C1 segment of cervical spinal cord (tissue), 14 donors: ENCODE measurements at places on chromosomes 3 and 15.

GRCh38 chr3:116051586-116051985, 393.7 kb downstream of the LSAMP start:
- DNase-seq = no peak

DNA sequence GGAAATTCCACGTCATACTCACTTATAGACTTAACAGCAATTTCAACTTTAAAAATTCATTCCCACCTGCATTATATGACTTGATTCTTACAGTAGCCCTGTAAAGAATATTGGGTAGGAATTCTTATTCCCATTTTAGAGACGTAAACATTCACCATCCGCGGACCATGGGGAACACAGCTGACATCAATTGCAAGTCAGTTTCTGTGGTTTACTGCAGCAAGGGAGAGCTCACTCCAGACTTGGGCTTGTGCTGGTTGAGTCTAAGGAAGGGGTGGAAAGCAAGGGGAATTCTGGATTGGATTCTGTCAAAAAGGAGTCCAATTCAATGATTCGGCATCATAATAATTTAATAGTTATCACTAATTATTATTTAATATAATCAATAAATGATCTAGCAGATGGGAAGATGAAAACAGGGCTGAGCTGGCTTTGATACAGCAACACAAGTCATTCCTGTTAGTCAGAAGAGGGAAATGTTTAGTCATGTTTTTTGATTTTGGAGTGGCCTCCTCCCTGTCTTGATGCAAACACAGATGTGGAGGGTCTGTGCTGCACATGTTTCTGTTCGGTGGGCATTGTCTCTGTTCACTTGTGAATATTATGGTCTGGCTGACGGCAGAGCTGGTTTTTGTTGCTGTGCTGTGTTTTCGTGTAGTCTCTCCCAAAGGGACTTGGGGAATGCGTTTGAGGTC, 9.7 kb downstream of the LIPC start:
- DNase-seq = no peak

GRCh38 chr15:89772932-89773583, 3.1 kb upstream of the MESP2 start:
- no peak for DNase-seq

DNA sequence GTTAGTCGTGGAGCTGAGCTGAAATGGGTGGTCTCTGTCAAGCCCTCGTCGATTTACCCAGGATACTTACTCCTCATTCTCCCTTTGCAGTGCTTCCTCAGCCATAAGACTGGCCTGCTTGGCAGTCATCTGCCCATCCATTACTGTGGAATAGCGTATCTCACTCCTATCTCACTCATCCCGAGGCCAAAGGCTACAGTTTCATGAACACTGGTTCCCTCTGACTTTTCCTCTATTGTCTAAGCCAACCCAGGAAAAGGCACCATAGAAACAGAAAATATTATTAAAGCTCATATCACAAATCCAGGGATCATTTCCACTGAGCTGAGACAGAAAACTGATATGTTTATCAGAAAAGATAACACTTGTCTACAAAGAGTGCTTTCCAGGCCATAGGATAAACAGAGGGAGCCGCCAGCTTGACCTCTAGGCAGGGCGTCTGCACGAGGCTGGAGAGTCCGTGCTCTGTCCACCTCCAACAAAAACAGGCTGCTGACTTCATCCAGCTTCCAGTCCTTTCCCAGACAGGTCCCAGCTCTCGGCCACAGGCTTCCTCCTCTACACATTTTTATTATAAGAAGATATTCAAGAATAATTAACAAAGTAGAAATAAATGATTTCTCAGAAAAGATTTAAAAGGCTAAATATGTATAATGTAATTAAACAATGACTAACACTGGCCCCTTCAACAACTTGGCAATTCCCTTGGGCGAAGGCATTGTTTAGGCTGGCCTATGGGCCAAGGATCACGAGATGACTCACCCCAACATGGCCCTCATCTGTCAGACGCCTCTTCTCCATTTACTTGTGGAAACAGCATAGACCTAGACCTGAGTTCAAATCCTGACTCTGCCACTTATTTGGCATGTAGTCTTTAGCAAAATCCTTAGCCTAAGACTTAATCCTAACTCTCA, 27.4 kb upstream of the BOC start:
- no peak for DNase-seq

GRCh38 chr15:92633418-92633817, 22.2 kb downstream of the FAM174B start:
- DNase-seq = no peak

GRCh38 chr3:117248153-117248552, 538.6 kb downstream of the TUSC7 start:
- DNase-seq = no peak

GRCh38 chr3:13708871-13709595, 160.1 kb downstream of the FBLN2 start:
- no peak for DNase-seq

DNA sequence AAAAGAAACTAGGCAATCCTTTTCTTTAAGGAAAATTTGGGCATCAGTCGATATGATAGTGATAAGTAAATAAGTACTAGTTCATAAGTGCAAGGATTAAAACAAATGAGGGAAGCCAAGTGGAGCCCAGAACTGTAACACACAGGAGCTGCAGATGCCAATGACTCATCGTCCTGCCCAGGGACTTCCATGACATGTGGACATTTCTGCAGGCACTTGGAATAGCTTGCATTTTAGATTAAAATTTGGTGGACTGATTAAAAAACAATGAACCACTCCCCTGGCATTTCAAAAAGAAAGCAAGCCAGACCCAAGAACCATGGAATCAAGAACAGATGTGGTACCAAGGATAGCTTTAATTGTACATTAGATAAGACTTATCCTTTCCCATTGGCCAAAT, 2.9 kb downstream of the SAMD7 start:
- no peak for DNase-seq

GRCh38 chr3:38003371-38003816, 12.8 kb downstream of the VILL start:
- DNase-seq = peak; percentile 79

DNA sequence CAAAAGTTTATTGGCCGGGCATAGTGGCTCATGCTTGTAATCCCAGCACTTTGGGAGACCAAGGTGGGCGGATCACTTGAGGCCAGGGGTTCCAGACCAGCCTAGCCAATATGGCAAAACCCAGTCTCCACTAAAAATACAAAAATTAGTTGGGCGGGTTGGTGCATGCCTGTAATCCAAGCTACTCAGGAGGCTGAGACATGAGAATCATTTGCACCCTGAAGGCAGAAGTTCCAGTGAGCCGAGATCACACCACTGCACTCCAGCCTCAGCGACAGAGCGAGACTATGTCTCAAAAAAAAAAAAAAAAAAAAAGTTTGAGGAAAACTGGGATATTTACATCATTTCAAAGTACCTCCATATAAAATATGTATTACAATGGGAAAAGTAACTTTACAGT, 40.4 kb downstream of the ETFA start:
- DNase-seq = no peak

DNA sequence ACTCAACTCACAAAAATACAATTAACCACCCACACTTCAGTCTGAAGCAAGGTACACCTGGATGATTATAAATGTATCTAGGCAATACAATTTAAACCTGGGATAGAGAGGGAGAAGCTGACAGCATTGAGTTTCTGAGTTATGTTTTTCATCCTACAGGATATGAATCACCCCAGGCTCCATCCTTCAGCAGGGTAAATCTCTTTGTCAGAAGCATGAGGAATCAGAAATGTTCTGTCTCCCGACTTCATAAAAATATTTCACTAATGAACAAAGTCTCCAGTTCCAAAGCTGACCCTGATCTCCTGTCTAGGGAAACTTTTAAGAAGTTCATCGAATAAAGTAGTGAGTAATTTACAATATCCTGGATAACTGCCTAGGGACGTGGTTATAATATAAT, 25.5 kb upstream of the FRMD4B start:
- DNase-seq = no peak

GRCh38 chr3:152243301-152243711, 25.4 kb upstream of the MBNL1 start:
- DNase-seq = no peak

DNA sequence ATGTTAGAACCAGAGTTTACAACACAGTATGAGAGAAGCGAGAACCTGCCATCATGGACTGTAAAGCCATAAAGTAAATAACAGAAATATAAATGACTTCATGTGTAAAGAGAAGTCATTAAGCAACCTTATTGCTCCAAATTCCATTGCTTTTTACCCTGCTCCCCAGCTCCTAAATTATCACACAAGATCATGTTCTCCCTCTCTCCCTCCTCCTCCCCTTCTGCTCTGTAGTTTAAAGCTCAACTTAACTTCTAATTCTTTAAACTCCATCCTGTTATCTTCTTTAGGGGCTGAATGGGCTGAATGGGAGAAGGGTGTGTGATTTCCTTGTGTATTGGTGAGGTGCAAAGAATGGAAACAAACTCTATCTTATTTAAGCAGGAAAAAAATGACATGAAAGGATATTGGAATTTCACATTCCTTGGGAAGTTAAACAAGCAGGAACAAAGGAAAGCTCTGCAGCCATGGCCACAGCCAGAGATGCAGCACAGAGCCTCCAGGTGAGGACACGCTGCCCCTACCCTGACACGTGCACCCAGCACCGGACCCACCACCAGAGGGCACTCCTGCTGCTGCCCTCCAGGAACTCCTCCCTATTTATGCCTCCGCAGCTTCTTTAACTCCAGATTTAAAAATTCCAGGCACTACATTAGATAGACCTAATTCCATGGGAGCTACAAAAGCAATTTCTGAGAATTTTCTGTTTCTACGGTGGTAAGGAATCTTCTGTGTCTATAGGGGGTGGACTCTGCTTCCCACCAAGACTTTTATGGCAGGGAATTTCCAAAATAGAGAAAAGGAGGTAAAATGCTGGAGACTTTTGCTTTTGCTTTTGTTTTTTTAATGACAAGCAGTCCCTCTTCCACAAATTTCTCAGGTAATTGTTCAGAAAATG, 76.9 kb upstream of the ABI3BP start:
- DNase-seq = peak; percentile 1

GRCh38 chr3:172174513-172175253, 135.3 kb downstream of the FNDC3B start:
- DNase-seq = no peak

GRCh38 chr3:140927279-140928069, 14.2 kb upstream of the SLC25A36 start:
- DNase-seq = no peak
